ENCODE measurements at places on chromosomes 2 and 18.

- DNase-seq = peak; percentile 29
Measured at GRCh38 chr2:233380132-233380895, 26.0 kb downstream of the DGKD start.

- no peak for DNase-seq
Measured at GRCh38 chr18:77529492-77530176, 280.0 kb downstream of the GALR1 start.

DNA sequence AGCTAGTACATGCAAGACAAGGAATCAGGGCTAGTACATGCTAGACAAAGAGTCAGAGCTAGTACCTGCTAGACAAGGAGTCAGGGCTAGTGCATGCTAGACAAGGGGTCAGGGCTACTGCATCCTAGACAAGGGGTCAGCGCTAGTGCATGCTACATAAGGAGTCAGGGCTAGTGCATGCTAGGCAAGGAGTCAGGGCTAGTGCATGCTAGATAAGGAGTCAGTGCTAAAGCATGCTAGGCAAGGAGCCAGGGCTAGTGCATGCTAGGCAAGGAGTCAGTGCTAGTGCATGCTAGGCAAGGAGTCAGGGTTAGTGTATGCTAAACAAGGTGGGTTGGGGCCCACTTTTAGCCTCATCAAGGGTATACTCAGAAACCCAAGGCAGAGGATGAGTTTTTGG is 90.1 kb upstream of the FAM136A start:
- DNase-seq = no peak

DNA sequence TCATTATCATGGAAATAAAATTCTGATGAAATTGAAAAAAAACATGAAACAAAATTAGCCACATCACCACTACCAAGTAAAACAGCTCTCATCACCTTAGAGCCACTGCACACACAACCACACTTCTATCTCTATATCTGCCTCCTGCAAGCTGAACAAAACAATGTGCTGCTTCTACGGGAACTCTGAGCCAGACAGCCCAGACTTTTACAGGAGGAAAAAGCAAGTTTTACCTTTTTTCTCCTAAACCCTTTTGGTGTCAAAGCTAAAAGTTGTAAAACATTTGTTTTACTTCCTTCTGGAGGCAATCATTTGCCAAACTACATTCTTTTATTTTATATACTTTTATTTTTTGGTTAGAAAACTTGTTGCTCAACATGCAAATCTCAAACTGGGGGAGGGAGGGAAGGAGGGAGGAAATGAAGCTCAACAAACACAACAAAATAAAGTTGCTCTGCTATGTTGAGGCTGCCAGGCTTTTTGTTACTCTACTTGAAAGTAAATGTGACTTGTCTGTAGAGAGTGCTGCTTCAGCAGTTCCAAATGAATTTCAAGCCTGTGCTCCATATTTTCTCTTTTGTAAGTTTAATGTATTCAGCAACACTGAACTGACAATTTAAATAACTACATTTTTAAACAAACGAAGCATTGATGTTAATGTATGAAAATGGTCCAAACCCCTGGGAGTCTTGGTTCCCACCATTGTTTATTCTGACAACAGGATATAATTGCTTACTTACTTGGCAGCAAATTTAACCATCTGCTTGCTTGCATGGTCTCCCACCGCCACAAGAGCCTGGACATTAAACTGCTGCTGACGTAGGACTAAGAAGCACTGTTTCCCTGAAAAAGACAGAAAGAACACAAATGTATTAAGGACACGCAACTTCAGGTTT is 24.5 kb downstream of the DARS1 start:
- no peak for DNase-seq

- no peak for DNase-seq
Measured at GRCh38 chr2:96636551-96637171, 1.5 kb downstream of the KANSL3 start.

Data from CD4-positive, alpha-beta T cell treated with Interferon alpha-2 for 1 hour (primary cell).